Spinal cord (tissue), 10 donors: ENCODE measurements at places on chromosomes 3 and 15. TPM values are rescaled to one million over a fixed set of nuclear protein-coding genes. Genes with fewer than 3 reads are reported as not detected.
A peak's percentile ranks its signal among the peaks of the same experiment; 100 is the strongest.

DNA sequence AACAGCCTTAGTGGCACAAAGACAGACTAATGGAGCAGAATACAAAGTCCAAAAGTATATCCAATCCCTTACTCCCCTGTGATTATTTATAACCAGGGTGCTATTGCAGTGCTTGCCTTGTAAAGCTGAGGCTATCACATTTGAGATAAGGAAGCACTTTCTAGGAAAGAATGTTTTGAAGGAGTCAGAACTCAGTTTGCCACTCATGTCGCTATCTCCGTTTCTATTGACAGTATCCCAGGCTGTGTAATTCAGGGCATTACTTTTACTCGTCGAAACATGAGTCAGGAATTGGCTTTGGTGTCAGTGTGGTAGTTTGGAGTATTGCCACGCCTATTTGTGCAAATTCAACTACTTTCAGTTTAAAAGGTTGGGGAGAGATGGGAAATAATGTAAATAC is 78.4 kb downstream of the FBXL2 start:
- H3K27me3 ChIP-seq, result no peaks in the 10 kb centered on the region
- no peak overlapping the region for H3K4me3 ChIP-seq
- H3K27ac ChIP-seq, result no peak overlapping the region
- no peaks in the 10 kb centered on the region for H3K4me1 ChIP-seq

- H3K4me1 ChIP-seq, result no peaks in the 10 kb centered on the region
- DNase-seq, result no peak
- H3K36me3 ChIP-seq, result no peaks in the 10 kb centered on the region
- H3K4me3 ChIP-seq, result no peak overlapping the region
Observed at GRCh38 chr3:140494970-140495369, 182.9 kb upstream of the TRIM42 start.

- no peaks in the 10 kb centered on the region for H3K27me3 ChIP-seq
- DNase-seq, result no peak
- H3K27ac ChIP-seq, result no peak overlapping the region
- H3K36me3 ChIP-seq, result peaks cover 7% of the 10 kb centered on the region
- H3K4me1 ChIP-seq, result peaks cover 18% of the 10 kb centered on the region
Observed at GRCh38 chr15:88202231-88202630, 54.3 kb downstream of the NTRK3 start.

- H3K27ac ChIP-seq, result no peak overlapping the region
- H3K4me1 ChIP-seq, result peaks cover 3% of the 10 kb centered on the region
- H3K27me3 ChIP-seq, result no peaks in the 10 kb centered on the region
- no peak for DNase-seq
Observed at GRCh38 chr15:92643849-92644815, 11.4 kb downstream of the FAM174B start.

DNA sequence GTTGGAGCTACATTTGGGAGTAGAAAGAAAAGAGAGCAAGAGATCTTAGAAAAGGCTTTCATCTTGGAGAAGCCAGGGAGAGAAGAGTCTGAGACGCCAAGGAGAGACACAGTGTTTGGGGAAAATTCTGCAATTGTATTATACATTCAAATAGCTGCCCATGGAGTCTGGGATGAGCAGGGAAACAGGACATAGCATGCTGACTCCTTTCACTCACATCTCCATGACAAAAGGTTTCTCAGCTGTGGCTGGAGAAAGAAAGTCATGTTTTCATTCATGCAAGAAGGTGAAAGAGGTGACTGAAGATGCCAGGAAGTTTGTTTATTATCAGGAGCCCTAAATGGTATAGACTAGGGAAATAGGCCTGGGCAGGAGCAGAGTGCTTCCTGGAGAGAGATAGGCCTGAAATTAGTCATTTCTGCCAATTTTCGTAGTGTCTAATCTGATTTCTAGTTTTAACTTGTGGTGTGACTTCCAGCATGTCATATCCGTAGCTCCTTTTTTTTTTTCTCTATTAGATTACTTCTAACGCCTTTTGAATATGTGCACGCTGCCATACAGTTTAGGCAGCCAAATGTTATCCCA is 34.1 kb downstream of the ACP3 start:
- no peaks in the 10 kb centered on the region for H3K36me3 ChIP-seq
- no peak overlapping the region for H3K27ac ChIP-seq
- H3K27me3 ChIP-seq, result no peaks in the 10 kb centered on the region
- no peak for DNase-seq
- H3K4me1 ChIP-seq, result no peaks in the 10 kb centered on the region

DNA sequence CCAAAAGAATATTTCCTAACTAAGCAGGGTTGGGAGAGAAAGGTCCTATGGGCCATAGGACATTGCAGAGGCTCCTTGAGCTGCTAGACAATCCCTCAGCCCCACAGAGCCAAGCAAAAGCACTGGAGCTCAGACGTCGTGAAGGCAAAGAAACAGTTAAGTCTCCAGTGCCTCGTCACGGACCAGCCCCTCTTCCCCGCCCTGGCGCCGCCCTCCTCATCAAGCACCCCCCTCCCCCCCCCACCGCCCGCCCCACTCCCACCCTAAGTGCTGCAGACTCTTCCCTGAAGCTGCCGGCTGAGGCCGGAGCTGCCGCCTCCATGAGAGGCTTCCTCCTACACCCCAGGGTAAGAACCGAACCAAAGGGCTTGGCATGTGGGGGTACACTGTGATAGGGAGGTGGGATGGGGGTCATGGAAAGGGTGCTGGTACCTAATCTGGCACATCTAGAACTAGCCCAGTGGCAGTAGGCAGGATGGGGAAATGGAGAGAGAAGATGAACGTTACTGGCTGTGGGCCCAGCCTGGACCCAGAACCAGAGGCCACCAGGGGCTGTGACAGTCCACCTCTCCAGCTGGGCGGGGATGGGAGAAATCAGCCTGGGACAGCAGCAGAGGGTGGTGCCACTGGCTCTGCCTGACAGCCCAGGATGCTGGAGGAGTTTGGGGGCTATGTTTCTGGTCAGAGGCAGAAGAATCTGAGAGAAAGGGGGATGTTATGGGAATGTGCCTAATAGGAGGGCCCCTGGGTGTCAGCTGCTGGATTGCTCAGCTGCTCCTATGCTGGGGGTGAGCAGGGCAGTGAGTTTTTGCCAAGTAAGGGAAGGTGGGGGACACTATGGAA is at the start of gene MAP1A:
Gene MAP1A, plus strand, starts transcription at position 255 of the 843 bp plus-strand sequence. CDS start 3,866 bp downstream, outside the sequence.
- H3K27ac ChIP-seq, result peak within 1 kb of the TSS; percentile 94
- H3K4me3 ChIP-seq, result peak within 1 kb of the TSS; percentile 81
- H3K27me3 ChIP-seq, result no peaks in the 10 kb centered on the region

PTH1R gene
- total RNA-seq, result 25.0 TPM

DNA sequence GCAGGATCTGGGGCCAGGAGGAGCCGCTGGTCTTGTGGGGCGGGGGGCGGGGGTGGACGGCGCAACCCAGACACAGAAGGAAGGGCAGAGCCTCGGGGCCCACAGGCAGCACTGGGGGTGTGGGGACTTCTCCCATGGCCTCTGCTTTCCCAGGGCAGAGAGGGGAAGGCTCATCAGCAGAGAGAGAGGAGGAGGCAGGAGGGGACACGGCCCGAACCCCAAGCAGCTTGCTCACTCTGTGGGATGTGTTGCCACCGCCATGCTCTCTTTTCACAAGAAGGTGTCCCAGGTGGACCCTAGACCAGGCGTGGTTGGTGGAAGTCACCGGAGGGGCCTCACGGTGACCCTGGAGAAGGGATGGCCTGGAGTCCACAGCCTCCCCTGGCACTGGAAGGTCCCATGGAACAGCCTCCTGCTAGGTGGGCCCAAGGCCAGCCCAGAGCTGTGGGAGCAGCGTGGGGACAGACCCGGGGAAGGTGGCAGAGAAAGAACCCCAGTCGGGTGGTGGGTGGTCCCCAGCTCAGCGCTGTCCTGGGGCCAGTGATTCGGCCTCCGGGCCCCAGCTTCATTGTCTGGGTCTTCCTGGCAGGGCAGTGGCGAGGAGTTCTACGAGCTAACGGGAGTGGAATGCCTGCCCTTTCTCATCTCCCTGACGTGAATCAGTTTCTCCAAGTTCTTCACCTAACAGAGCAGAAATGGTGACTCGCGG is 46.8 kb upstream of the PCSK6 start:
- no peaks in the 10 kb centered on the region for H3K36me3 ChIP-seq
- H3K27ac ChIP-seq, result no peak overlapping the region
- DNase-seq, result no peak
- no peak overlapping the region for H3K4me3 ChIP-seq

RPL39L gene
- total RNA-seq, result 7.2 TPM

ZNF620 gene
- total RNA-seq, result 7.9 TPM

TRAT1 gene
- total RNA-seq, result not detected

DNA sequence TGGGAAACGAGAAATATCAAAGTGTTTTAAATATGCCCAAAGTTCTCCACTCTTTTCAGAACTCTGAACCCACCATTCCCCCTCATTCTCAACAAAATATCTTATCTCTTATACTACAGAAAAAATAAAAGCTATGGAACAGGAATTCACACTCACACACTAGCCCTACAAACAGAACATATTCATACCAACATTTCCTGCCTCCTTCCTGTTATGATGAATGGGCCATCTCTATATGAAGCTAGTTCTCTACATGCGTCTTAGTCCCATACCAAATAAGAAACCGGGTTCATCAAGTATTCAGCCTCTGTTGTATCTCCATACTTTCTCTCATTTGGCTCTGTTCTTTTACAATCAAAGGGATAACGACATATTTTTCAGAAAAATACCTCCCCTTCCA is 72.6 kb downstream of the PLSCR2 start:
- no peak overlapping the region for H3K4me3 ChIP-seq
- H3K27me3 ChIP-seq, result no peaks in the 10 kb centered on the region
- no peaks in the 10 kb centered on the region for H3K4me1 ChIP-seq
- no peaks in the 10 kb centered on the region for H3K36me3 ChIP-seq
- no peak for DNase-seq

GRCh38 chr3:12925648-12926047 is 84.3 kb upstream of the RPL32 start:
- no peak overlapping the region for H3K4me3 ChIP-seq
- no peak overlapping the region for H3K27ac ChIP-seq
- H3K4me1 ChIP-seq, result peaks cover 35% of the 10 kb centered on the region
- DNase-seq, result no peak
- H3K36me3 ChIP-seq, result peaks cover 91% of the 10 kb centered on the region

GRCh38 chr15:70461992-70462391 is 301.4 kb downstream of the UACA start:
- H3K4me1 ChIP-seq, result peaks cover 16% of the 10 kb centered on the region
- H3K36me3 ChIP-seq, result no peaks in the 10 kb centered on the region
- no peak for DNase-seq
- no peak overlapping the region for H3K27ac ChIP-seq

GRCh38 chr3:42872718-42873117 is 3.0 kb downstream of the CYP8B1 start:
- no peaks in the 10 kb centered on the region for H3K27me3 ChIP-seq
- no peak overlapping the region for H3K27ac ChIP-seq
- no peak overlapping the region for H3K4me3 ChIP-seq
- H3K4me1 ChIP-seq, result peaks cover 15% of the 10 kb centered on the region
- no peak for DNase-seq

DNA sequence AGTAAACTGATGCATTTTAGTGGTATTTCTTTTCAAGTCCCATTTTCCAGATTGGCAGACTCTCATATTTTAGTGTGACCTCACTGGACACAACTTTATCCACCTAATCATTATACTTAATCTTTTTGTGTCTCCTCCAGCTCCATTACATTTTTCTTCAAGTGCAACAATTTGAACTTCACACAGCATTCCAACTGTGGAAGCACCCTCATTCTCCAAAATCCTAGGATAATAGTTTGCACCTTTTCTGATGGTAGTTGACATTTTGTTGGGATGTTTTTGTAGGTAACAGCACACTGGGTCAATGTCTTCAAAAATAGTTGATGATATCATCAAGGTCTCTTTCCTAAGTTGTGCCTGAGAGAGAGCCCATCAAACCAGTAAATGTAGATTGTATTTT is 123.1 kb downstream of the RYR3 start:
- no peaks in the 10 kb centered on the region for H3K4me1 ChIP-seq
- H3K27ac ChIP-seq, result no peak overlapping the region
- no peaks in the 10 kb centered on the region for H3K36me3 ChIP-seq
- DNase-seq, result no peak
- H3K27me3 ChIP-seq, result no peaks in the 10 kb centered on the region

GRCh38 chr3:15646851-15647511 is 45.4 kb downstream of the BTD start:
- H3K4me1 ChIP-seq, result peaks cover 15% of the 10 kb centered on the region
- no peak overlapping the region for H3K4me3 ChIP-seq
- DNase-seq, result no peak

- H3K27me3 ChIP-seq, result no peaks in the 10 kb centered on the region
- H3K27ac ChIP-seq, result no peak overlapping the region
Observed at GRCh38 chr3:183069086-183069485, 30.2 kb downstream of the MCCC1 start.

IGF2BP2 gene
- 59.3 TPM for total RNA-seq

- DNase-seq, result peak; percentile 44
- no peaks in the 10 kb centered on the region for H3K27me3 ChIP-seq
- no peaks in the 10 kb centered on the region for H3K36me3 ChIP-seq
- H3K4me1 ChIP-seq, result peaks cover 22% of the 10 kb centered on the region
- no peak overlapping the region for H3K4me3 ChIP-seq
Observed at GRCh38 chr15:88954431-88955277, 41.5 kb upstream of the MFGE8 start.

GRCh38 chr15:98660055-98660454 is 11.7 kb downstream of the IGF1R start:
- H3K4me3 ChIP-seq, result no peak overlapping the region
- no peaks in the 10 kb centered on the region for H3K36me3 ChIP-seq
- DNase-seq, result peak; percentile 38
- H3K27me3 ChIP-seq, result no peaks in the 10 kb centered on the region
- no peak overlapping the region for H3K27ac ChIP-seq

PIK3R4 gene
- total RNA-seq, result 30.8 TPM

GOLGA8H gene
- total RNA-seq, result 2.2 TPM

NUP210 gene
- 9.6 TPM for total RNA-seq

CERS3 gene
- 0.28 TPM for total RNA-seq

DNA sequence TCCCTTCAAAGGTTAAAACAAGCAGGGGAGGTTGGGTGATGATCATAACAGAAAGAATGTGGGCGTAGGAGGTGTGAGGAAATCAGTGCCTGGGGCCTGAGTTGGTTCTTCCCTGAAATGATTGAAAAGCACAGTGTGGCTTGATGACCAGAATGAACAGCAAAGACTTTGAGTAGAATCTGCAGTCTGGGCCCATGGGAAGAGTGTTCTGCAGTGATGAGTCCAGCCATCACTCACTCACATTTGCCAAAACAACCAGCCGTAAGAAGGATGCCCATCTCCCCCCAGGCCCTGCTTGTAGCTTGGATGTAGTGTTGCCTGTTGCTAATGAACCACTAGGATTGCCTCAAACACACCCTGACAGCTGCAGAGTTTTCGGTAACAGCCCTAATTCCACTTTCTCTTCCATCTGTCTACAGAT is 67.9 kb downstream of the VGLL3 start:
- no peak for DNase-seq
- H3K27ac ChIP-seq, result no peak overlapping the region
- H3K4me1 ChIP-seq, result no peaks in the 10 kb centered on the region
- H3K4me3 ChIP-seq, result no peak overlapping the region
- no peaks in the 10 kb centered on the region for H3K27me3 ChIP-seq

DNA sequence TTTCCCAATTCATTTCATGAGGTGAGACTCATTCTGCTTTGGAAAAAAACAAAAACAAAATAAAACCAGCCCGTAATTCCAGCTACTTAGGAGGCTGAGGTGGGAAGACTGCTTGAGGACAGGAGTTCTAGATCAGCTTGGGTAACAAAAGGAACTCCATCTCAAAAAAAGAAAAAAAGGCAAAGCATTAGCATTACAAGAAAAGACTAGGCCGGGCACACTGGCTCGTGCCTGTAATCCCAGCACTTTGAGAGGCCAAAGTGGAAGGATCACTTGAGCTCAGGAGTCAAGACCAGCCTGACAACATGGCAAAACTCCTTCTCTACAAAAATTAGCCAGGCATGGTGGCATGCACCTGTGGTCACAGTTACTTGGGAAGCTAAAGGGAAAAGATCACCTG is 33.9 kb downstream of the TRPM7 start:
- H3K36me3 ChIP-seq, result peaks cover 34% of the 10 kb centered on the region
- H3K27ac ChIP-seq, result no peak overlapping the region
- DNase-seq, result no peak
- no peaks in the 10 kb centered on the region for H3K27me3 ChIP-seq
- H3K4me3 ChIP-seq, result no peak overlapping the region
- H3K4me1 ChIP-seq, result no peaks in the 10 kb centered on the region
